Hematopoietic multipotent progenitor cell treated with erythropoietin and hydrocortisone succinate and interleukin-3 and kit ligand, for 6 days (in vitro differentiated cells): ENCODE measurements at places on chromosomes 5 and 9.

- DNase-seq, result peak; percentile 85
These were observed at the start of gene DPP7 for GRCh38 chr9:137114613-137115393. DPP7 (minus strand) TSS chr9:137114733; CDS start chr9:137114713, 20 bp downstream.

DNA sequence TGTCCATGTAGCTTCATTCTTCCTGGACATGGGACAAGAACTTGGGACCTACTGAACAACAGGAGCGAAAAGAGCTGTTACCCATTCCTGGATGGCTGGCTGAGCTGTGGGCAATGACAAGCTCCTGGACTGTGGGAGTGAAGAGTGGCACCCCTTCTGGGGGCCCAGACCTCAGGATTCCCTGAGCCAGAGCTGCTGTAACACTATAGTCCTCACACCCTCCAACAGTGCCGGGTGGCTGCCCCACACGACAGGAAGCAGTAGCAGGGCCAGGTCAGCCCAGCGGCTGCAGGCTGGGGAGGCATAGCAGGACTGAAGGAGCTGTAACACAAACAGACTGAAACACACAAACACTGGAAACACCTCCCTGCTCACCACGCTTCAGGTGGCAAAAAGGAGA is 169.7 kb upstream of the IRX2 start:
- DNase-seq, result no peak

GRCh38 chr9:114355821-114356220 is 26.2 kb downstream of the ORM2 start:
- no peak for DNase-seq

GRCh38 chr9:131732636-131733289 is 7.1 kb downstream of the RAPGEF1 start:
- peak; percentile 73 for DNase-seq

DNA sequence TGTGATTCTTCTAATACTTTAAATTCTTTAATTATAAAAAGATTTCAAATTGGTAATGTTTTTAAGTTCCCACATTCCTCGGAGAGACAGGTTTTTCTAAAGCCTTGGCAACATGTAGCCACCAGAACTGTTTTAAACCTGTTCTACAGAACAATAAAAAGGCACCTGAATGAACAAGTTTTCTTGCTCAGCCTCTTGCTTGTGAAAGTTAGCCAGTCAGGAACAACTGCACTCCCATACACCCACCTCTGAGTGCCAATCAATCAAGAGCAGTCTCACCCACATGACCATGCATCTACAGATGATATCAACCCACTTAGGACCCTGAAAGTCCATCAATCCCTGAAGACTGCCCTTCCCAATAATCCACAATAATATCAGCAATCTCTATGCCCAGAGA is 62.3 kb downstream of the AP3B1 start:
- no peak for DNase-seq

DNA sequence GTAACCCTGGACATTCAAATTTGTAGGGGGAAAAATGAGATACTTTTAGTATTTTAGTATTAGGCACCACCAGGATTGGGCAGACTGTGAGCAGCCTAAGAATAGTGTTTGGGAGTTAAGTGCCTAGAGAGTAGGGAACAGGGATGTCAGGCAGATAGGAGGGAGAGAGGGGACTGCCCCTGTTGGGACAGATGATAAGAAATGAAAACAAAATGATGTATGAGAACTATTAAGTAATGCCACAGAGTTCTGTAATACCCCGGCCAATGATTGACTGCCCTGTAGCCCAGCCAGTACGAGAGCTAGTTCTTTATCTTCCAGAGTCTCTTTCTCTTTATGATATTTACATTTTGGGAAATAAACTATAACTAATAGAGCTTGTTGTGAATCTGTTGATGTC is 24.4 kb downstream of the ARHGAP26 start:
- DNase-seq, result no peak
